ENCODE measurements at places on chromosomes 16 and 17.
A peak's percentile ranks its signal among the peaks of the same experiment; 100 is the strongest.

DNA sequence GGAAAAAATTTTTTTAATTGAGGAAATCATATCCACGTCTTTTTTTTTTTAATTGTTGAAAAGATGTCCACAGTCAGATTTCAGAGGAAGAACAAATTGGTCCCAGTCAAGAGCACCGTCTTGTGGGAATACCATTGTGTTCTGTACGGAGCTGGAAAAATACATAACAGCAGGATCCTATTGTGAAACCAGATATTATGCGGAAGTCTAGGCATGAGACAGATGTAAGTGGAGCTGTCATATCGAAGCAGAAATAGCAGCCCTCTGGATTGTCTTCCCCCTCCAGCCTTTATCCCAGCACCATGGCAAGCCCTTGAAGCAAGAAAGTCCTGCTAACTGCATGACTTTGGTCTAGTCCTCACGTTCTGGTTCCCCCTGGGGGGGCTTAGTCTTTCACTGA lies 391.6 kb upstream of the ASIC2 start:
- DNase-seq, result no peak

GRCh38 chr17:20073055-20073979 lies 64.2 kb downstream of the SPECC1 start:
- peak; percentile 67 for DNase-seq

GRCh38 chr17:73939806-73940205 lies 263.7 kb upstream of the RPL38 start:
- DNase-seq, result no peak

- no peak for DNase-seq
These were observed 234.4 kb downstream of the WWOX start for GRCh38 chr16:78333808-78334207.

GRCh38 chr17:72399023-72399607 lies 278.3 kb downstream of the SOX9 start:
- DNase-seq, result no peak

DNA sequence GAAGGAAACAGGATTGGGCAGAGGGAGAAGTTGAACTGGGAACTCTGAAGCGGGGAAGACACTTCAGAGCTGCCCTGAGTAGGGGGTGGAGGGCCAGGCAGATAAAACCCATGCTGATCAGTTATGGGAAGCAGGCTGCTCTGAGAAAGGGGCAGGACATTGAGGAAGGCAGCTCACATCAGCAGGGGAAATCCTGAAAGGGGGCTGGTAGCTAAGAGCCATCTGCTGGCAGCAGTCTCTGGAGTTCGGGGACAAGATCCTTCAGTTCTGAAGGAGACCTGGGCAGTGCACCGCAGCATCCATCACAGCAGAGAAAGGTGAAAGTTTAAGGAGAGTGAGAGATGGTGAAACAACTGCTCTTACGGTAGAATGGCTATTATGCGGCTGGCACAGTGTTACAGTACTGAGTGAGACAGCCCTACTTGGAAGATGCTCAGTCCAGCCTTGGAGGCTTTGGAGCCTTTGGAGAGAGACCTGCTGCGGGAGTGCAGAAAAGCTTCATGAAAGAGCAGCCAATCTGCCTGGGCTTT lies 5.4 kb upstream of the KIF18B start:
- no peak for DNase-seq

- no peak for DNase-seq
These were observed 12.5 kb upstream of the C1QTNF8 start for GRCh38 chr16:1108299-1109252.

DNA sequence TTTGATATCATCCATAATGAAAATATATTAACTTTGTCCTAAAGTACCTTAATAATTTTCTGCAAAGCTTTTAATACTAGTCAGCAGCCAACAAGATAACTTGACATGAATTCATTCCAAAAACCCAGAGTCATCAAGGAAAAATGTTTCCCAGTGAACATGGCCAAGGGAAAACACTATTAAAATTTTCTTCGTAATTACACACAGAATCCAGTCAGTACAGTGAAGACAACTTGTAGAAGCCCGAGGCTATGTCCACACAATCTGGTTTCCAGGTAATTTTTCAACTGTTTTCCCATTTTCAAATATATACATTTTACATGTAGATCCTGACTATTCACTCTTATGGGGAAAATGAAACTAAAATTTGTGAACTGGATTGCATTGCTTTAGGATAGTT lies 600.9 kb downstream of the CDH8 start:
- DNase-seq, result no peak

GRCh38 chr16:25340973-25341372 lies 83.3 kb upstream of the ZKSCAN2 start:
- no peak for DNase-seq

DNA sequence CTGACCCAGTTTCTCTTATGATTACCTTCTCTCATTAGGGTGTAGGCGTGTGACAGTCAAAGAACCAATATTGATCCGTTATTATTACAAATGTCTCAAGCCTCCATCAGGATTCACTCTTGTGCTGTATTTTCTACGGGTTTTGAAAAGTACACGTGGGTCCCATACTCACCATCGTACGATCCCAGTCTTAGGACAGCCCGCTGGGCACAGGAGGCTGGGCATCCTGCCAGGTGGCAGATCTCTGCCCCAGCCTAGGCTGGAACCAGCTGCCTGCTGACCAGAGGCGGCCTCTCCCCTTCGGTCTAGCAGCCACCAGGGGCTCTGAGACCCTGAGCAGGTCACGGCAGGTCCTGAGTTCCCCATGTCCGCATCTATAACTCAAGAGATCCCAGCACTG lies 2.0 kb upstream of the METRNL start:
- DNase-seq, result no peak

DNA sequence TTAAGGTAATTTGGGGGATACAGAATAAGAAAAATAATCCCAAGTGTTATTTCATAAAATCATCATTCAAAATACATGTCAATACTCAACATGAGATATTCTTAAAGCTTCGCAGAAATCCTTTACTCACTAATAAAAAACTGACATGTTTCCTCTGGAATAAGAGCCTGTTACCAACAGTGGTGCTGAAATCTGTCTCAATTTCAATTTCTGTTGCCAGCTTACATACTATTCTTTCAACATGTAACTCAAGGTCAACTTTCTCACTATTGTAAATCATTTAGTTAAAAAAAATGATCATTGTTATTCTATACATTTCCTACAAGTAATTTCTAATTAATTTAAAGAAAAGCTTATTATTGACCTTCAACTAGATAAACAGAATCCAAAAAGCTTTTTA lies 67.9 kb downstream of the CEP95 start:
- no peak for DNase-seq

DNA sequence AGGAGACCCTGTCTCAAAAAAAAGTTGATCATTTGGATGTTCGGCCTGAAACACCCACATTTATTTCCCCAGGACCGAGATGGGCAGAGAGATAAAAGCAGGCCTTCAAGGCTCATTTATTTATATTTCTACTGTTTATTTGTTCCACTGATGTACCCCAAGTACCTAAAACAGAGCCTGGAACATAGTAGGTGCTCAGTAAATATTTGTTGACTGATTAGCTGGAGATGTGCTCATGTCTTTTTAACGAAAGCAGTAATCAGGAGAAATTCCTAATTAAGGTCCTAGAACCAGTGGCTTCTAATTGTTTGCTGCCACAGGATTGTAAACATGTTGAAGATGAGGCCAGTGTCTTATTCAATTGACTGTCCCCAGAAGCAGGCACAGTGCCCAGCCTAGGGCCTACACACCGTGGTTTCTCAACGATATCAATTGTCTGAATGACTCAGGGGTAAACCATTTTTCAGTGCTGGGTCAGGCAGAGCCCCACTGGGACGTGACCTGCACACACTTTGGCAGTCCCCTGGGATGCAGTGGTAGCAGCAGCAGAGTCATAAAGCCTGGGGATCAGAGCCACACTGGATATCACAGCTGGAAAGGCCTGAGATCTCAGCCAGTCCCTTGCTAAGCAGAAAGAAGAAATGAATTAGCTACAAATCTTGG lies 34.8 kb downstream of the SOST start:
- no peak for DNase-seq

DNA sequence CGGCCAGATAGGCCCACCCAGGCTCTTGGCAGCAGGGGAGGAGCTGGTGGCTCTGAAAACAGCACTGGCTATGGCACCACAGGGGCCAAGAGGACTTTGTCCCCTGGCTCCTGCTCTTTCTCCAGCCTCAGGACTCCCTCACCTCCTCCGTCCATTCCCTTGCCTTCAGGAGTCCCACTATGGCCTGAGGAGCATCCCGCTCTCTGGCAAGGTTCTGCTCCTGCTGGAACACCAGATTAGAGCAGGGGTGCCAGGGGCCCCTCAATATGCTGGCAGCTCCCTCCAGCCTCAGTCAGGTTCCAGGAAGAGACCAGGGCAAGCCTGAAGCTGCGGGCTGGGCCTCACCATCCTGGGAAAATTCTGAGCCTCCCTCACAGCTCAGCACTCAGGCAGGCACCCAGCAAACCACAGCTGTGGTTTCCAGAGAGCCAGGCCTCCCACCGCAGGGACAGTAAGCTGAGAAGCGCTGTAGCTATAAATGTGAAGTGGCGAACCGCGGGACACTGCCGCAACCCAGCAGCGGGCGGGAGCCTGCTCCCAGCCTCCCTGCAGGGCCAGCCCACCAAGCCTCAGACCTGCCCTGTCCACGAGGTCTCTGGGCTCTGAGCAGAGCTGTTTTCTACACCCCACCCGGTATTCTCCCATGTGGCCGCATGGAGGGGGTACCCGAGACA lies 25.7 kb downstream of the C17orf100 start:
- DNase-seq, result no peak

GRCh38 chr17:44198721-44199552 lies 747 bp downstream of the ATXN7L3 start:
- peak; percentile 82 for DNase-seq

GRCh38 chr16:4976611-4977145 lies 18.5 kb downstream of the SEC14L5 start:
- DNase-seq, result no peak

- DNase-seq, result no peak
These were observed 84.6 kb upstream of the ERCC4 start for GRCh38 chr16:13835387-13835786.

DNA sequence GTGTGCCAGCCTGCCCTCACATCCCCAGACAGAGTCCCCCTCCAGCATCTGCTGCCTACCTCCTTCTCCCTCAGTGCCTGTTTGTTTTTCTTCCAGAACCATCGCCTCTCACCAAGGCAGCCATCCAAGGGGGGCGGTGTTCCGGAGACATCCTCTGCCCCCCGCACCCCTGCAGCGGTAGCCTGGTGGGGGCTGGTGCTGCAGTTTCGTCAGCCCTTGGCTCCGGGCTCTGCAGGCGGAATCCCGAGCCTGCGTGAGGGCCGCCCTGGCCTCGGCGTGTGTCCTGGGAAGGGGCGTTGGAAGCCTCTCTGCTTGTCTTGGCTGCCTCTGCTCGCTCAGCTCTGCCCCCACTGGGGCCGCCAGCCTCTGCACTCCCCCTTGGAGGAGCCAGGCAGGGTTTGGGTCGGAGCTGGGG lies 126.0 kb upstream of the CIBAR2 start:
- DNase-seq, result peak; percentile 70

GRCh38 chr17:65780111-65780510 lies 218.7 kb upstream of the AXIN2 start:
- no peak for DNase-seq

GRCh38 chr17:57602896-57603295 lies 142.2 kb downstream of the CCDC182 start:
- DNase-seq, result no peak

DNA sequence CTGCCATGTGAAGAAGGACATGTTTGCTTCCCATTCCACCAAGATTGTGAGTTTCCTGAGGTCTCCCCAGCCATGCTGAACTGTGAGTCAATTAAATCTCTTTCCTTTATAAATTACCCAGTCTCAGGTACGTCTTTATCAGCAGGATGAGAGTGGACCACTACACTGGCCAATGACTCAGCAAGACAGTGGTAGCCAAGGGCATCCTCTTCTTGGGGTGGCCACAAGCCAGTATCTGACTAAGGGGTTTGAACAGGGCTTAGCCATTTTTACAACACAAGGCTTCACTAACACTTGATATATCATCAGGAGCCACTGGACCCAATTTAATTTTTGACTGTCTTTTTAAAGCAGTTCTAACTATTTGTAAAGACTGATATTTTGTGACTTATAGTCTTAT lies 21.1 kb upstream of the KRT24 start:
- no peak for DNase-seq

GRCh38 chr17:36540696-36541095 lies 4.0 kb upstream of the GGNBP2 start:
- no peak for DNase-seq

DNA sequence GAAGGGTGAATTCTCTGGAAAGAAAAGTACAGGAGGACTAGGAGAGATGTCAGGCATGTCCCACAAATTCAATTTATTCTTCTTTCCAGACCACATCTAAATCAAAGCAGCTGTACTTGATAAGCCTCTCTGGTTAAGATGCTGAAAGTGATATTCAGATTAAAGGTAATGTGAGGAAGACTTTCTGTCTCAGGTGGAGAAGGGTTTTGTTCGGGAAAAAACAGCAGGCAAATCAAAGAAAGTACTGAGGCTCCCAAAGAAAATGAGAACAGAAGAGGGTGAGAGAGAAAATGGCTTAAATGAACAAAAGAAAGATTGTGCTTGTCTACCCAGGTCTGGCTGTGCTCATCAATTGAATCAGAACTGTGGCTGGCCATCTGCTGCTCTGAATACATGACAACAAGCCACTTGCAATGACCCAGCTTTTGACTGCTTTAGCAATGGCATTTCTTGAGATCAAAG lies 55.6 kb downstream of the MMD start:
- DNase-seq, result no peak

GRCh38 chr16:68636064-68636560 lies 9.0 kb upstream of the CDH3 start:
- no peak for DNase-seq

DNA sequence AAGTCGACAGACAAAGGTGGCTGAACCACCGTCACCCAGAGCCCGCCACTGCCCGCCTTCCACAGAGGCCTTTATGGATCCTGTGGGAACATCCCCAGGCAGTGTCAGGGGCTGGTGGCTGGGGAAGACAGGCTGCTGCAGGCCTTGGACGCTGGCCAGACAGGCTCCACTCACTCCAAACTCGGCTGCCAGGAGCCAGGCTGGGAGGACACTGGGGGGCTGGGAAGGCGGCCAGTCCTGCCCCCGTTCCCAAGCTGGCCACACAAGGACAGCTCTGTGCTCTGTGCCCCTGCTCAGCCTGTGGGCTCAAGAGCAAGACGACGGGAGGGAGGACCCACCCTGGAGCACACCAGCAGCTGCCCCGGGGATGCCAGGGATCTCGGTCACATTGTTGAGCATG lies 7.6 kb upstream of the LCAT start:
- DNase-seq, result no peak

DNA sequence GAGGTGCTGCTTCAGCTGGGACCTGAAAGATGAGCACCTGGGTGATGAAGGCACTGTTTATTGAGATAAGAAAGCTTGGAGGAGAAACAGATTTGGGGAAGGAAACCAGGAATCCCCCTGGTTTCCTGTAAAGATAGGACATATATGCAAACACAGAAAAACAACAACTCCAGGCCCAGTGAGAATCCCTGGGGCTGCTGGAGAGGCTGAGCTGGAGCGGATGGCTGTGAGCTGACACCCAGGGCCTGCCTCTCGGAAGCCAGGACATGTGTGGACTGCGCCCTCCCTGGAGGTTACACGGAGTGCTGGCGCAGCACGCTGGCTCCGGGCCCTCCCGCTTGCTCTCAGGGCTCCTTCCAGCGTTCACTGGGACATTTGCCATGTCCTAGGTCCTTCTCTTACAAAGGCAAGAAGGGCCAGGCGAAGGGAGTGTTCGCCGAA lies 57.5 kb downstream of the CYB5B start:
- peak; percentile 89 for DNase-seq

- DNase-seq, result peak; percentile 27
These were observed 14.8 kb downstream of the SGCA start for GRCh38 chr17:50180620-50181019.
